Peyer's patch (tissue), 4 donors: ENCODE measurements at places on chromosomes 4 and X.

DNA sequence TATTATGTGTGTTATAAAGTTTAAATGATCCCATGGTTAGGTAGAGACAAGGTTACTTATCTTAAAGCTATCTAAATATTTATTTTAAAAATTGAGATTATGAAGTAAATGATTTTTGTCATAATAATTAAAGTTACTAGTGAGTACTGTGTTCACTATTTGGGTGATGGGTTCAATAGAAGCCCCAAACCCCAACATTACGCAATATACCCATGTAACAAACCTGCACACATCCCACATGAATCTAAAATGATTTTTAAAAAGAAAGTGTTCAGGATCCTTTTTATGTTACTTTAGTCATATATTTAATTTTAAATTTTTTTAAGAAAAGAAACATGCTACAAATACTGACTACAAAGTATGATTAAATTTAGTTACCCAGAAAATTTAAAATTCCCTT lies 193.9 kb downstream of the TLL1 start:
- no peak for DNase-seq

GRCh38 chr4:99144070-99144469 lies at the start of gene ADH4:
Gene ADH4 (minus strand): TSS chr4:99144297. CDS start chr4:99144222, 75 bp downstream.
- no peak for DNase-seq

DNA sequence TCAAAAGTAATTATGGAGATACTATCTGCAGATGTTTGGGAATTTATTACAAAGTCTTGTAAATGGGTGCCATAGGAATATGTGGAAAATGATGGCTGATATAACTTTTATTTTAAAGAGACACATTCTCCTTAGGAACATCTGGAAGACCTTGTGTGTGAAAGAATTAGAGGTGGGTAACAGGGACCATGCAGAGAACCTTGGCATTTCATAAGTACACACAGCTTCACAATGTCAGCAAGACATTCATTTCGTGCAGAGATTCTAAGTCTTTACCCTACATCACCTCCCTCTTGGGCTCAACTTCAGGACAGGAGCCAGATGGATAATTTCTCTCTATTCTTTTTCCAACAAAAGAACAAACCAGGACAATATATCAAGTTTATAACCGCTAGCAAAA lies 458.1 kb upstream of the INTU start:
- DNase-seq = no peak

DNA sequence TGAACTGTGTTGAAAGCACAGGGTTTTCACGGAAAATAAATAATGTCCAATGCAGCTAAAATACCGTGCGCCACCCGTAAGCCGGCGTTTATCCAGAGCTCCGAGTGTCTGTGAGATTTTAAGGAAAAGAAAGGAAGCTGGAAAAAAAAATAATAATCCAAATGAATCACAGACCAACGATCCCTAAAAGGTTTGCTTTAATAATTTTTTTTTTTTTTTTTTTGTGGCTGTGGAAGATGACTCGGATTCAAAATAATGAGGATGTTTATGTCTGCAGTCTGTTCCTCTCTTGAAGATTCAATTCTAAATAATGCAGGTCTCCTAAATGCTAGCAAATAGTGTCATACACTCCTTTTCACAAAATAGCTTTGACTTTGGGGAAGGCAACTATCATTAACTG lies 84.6 kb upstream of the PPP2R3B start:
- DNase-seq = no peak

DNA sequence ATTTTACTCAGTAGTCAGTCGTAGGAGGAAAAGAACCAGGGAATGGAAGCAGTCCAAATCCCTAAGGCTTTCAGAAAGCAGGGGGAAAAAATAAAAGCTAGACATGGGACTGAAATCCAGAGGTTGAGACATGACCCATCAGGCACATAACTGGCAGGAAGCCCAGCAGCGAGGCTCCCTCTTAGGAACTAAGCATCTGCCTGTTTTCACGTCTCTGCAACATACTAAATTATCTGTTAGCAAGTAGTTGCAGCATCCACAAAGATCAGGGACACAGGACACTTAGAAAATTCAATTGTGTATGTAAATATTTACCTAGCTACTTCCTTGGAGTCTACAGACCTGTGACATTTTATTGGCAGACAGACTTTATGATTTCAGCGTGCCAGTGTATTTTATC lies 118.0 kb upstream of the EDNRA start:
- peak; percentile 17 for DNase-seq

DNA sequence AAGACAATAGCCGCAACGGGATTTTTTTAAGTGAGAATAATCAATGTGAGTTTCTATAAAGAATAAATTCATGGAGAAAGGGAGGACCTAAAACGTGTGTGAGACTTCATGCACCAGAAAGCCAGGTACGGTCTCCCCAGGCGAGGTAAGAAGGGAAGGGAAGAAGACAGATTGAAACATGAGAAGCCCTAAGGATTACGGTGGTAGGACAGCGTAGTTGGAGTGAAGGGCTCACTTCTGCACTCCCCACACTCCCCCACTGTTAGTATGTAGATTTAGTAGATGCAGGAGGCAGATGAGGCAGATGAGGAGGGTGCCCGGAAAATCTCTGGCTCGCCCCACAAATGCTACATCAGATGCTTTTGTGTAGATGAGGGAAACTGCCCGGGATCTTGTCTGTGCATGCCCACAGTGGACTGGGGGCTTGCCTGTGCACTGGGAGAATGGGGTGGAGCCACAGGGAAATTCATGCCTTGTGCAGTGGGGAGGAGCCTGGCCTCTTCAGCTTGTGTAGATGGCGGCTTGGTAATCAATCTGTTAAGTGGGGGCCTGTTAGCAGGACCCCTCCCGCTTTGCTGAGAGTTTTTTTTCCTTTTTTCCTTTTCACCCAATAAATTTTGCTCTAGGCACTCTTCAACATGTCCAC lies 1544.5 kb upstream of the TENM3 start:
- DNase-seq = no peak

GRCh38 chr4:123628288-123628687 lies 231.7 kb downstream of the SPRY1 start:
- DNase-seq = no peak

DNA sequence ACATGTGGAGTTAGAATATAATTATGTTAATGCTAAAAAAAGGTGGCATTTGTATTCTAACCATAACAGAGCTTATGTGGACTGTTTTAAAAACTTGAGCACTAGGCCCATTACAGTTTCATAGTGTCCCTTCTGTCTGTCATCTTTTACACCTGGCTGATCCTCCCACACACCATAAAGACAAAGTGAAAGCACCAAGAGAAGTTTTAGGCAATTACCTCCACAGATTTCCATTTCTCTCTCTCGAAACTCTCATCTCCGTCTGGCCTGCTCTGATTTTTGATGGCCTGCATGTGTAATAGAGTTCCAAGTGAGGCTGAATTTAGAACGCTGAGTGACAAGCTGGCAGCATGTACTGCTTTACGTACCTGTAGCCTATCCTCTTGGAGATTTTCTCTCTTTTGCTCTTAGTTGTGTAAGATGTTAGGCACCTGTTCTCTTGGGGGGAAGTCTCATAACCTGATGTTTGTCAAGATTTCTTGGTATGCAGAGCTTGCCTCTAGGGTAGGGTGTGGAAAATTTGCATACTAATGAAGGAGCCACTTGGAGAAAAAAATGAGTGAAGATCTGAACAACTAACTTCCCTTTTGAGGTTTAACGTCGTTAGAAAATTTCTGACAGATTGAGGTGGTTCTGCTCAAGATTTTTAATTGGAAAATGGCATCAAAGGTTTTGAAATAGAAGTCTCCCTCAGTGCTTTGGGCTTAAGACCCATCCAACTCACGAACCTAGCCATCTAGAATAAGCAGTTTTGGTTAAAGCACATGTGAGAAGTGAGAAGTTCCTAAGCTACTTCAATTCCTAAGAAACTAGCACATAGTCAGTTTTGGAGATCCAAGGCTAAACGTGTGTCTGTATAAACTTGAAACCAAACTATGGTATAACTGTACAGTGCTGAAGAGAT lies 57.6 kb upstream of the RAP1GDS1 start:
- DNase-seq = no peak

GRCh38 chr4:7783541-7783940 lies 156.1 kb downstream of the AFAP1 start:
- peak; percentile 60 for DNase-seq

GRCh38 chrX:77009691-77010090 lies 437.5 kb upstream of the FGF16 start:
- DNase-seq = no peak

DNA sequence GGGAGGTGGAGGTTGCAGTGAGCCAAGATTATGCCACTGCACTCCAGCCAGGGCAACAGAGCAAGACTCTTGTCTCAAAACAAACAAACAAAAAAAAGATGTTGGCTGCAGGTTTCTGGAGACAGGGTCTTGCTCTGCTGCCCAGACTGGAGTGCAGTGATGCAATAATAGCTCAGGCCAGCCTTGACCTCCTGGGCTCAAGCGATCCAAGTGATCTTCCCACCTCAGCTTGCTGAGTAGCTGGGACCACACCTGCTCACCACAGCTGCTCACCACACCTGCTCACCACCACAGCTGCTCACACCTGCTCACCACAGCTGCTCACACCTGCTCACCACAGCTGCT lies 29.9 kb upstream of the CPLX1 start:
- DNase-seq = no peak

- DNase-seq = no peak
Observed at GRCh38 chr4:135267148-135267865, 1065.7 kb upstream of the PABPC4L start.

- DNase-seq = no peak
Observed at GRCh38 chrX:45719751-45720501, 519.2 kb upstream of the DIPK2B start.

DNA sequence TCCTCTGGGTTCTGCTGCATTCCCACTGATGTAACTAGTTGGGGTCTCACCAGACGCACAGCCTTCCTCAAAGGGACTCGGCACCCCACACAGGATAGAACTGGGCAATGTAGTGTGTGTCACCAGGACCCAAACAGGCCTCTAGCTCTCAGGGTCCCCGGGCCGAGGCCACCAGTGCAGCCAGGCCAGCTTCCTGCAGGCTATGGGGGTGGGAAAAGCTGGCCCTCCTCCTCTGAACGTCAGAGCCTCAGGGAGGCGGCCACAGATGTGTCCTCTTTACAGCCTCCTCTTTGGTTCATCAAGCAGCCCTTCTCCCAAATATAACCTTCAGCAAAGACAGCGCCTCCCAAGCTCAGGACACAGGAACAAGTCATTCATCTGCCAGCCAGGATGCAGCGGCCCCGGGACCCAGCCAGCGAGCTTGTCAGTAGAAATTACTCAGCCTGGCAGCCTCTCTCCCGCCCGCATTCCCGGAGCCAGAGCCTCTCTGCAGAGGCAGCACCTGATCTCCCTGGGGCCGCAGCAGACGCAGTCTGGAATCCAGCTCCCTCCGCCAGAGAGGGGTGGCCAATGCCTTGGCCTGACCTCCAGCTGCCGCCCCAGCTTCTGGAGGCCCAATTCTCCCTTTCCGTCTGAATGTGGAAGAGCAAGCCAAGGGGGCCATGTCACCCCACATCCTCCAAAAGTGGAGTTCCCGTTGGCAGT lies 288.5 kb downstream of the FBXW7 start:
- no peak for DNase-seq

DNA sequence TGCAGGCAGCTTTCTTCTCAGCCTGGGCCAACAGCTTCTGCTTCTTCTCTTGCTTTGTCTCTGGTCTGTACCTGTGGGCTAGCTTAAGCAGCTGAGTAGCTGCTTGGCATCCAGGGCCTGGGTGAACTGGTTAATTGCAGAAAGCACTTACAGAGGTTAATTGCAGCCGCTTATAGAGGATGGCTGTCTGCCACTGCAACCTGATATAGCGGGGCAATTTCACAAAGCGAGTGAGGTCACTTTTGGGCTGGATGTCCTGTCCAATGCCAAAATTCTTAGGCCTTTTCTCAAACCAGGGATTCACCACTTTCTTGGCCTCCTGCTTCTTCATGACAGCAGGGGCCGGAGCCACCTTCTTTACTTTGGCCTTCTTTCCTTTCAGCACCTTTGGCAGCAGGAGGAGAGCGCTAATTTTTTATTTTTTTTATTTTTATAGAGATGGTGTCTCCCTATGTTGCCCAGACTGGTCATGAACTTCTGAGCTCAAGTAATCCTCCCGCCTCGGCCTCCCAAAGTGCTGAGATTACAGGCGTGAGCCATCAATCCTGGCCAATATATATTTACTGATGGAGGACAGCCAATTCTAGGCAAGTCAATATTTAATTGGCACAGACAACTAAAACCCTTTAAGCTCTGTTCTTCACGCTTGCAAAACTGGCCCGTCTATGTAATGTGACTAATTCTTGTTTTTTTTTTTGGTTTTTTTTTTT lies 61.0 kb downstream of the ENOPH1 start:
- DNase-seq = no peak

DNA sequence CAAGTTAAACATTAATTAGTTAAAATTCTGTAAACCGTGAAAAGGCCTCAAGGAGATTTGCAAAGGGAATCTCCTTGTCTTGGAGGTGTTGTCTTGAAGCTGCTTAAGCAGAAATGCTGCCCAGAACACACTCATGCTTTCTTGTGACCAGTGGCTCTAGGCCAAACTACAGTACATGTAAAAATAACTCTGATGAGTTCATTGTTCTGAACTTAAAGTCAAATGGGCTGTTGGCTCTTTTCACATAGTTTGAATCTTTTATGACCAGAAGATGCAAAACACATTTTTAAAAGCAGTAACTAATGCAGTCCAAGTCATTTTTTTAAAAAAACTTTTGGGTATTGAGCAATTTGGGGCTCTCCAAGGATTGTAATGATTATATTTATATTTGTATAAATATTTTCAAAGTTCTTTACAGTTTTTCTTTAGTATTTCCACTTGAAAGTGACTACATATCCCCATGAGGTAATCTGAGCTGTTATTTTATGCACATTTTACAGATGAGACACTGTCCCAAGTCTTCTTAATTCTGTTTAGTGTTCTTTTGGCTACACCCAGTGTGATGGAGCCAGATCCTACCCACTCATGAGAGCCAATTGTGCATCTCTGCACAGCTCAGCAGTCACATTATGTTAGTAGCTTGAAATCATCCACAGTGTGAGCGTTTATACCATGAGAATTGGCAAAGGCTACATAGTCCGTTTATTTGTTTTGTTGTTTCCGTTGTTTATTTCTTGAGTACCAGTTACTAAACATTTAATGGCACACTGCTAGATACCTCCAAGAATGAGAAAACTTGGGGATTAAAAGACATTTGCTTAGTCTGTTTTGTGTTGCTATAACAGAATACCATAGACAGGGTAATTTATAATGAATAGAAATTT lies 112.8 kb upstream of the ATXN3L start:
- no peak for DNase-seq

DNA sequence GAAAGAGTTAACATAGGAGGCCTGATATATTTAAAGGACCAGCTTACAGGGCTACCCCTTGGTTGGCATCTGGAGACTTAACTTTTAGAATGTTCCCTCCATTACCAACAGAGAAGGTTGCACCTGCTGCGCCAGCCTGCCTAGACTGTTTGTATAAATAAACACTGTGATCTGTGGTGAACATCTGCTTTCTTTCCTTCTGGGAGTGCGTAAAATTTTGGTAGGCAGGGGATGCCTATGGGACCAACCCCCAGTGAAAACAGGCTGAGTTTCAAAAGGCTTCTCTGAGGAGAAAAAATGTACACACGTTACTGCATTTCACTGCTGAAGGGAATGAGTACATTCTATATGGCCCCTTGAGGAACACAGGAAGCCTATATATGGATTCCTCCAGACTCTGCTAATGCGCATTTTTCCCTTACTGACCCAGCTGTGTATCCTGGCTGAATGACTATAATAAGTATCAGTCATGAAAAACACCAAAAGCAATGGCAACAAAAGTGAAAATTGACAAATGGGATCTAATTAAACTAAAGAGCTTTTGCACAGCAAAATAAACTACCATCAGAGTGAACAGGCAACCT lies 13.8 kb downstream of the CENPC start:
- no peak for DNase-seq
